ENCODE measurements at places on chromosomes 7 and 10.

DNA sequence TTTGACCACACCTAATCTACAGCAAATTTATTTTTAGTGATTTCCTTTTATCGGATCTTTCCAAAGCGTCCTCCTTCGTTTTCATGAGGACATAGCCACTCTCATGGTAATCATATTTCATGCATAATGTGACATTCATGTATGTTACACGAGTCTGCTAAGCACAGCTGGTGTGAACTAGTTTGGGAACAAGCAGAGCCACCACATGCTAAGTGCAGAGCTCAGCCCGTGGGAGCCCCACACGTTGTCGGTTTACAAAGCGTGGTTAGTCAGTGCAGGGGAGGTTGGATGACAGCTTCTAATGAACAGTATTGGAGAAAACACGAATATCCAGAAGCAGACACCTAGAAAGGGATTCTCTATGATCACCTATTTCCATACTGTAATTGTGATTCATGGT, 78.4 kb upstream of the GJD4 start:
- no peak for DNase-seq

DNA sequence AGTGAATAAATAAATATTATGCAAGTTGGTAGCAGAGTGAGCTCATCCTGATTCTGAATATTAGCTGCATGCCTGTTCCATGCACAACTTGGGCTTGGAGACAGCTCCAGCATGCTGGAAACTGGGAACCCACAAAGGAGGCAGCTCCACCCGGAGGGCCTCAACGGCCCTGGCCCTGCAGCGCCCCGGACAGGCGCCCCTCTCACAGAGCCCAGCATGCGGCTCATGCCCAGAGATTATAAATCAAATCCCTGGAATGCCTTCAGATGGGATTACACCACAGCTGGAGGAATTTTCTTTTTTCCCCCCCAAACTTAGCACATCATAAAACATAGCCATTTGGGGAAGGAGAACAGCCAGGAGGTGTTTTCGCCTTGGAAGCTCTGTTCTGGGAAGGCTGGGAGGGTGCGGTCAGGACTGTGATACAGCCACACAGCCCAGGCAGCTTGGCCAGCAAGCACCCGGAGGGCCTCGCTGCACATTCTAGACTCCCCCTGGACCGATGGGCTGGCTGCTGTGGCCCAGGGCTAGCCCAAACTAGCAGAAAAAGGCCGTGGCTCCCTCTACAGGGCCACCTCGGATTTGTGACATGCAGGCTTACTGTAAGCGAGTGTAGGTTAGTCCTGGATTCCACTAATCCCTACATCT, 102.4 kb downstream of the PTPN20 start:
- no peak for DNase-seq

DNA sequence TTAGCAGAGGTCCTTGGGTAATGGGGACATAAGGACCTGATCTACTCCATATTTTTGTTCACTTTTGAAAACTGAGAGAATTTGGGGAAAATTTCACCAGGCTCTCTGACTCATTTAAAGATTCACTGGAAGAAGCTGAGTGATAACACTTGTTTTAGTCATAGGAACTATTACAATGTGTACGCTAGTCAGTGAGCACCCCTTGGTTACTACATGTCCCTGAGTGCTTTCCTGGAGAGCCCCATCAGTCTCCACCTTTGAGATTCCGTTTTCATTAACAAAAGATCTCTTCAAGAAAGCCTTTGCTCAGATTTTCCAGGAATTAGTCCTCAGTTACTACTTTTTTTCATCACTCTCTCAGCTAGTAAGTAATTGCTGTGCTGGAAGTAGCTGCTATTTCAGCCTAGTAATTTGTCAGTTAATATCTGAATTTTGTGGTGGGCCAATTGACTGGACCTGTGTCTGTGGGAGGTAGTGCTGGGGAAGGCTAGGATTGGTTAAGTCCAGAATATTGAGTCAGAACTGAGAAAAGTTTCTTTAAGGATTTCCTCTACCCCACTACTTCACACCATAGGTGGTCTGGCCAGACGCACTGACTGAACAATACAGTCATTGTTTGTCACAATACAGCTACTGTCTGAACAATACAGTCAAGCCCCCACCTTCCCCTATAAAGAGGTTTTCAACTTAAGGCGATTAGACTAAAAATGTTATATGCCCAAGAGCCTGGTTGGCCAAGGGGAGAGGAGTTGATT, 235.0 kb downstream of the CCDC7 start:
- DNase-seq, result no peak

DNA sequence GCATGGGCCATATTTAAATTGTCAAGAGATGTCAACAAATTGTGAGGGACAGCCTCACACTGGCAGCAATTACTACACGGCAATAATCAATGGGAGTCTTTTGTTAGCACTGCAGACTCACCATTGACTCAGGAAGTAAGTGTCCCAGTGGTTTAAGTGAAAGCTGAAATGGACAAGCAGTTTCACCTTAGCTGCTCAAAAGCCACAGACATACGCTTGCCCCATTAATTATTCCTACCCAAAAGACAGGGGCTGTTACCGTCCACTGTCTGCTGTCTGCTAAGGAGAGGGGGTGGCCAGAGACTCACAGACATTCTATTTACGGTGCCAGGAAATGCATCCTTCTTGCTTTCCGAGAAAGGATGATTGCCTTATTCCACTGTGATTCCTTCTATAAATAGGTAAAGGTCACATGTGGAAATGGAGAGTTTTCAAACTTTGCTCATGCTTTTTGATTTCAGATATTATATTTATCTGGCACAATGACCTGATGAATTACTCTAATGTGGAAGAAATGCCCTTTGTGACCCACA, 309.7 kb upstream of the NFE2L3 start:
- no peak for DNase-seq

DNA sequence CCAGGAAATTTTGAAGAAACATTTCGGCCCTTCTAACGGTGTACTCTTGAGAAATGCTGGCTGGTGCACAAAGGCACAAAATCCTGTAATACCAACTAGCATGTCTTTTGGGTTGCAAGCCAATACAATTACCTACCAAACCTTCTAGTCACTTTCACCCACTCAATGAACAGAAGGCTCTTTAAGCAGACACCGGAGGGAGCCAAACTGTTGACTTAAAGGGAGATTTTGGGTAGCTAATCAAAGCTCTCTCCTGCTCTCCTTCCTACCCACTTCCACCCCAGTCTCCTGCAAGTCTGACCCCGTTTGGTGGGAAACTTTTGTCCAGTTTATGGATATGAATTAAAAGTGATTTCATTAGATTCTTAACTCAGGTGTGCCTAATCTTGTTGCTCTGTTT, 24.0 kb downstream of the GRM3 start:
- no peak for DNase-seq

DNA sequence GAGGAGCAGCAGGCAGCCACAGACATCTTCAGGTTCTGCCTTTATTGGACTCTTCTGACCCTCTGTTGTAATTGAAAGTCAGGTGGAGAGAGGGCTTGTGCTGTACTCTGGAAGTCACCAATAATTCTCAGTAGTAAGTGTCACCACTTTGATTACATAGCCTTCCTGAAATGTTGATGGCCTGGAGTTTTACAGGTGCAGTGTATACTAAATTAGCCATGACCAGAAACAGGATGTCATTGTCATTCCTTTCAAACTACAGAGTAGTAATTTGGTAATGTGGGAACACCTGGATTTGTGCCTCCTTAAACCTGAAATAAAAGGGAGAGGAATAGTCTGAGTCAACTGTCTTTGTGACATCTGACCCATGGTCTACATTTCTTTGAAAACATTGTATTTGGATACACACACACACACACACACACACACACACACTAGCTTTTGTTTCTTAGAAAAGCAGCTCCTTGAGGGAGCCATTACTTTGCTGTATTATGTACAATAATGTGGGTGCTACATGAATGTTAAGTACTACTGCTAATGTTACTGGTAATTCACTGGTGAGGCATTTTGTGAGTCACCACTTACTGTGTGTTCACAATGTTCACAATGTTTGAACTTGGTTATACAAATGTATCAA, 19.6 kb downstream of the ARL4A start:
- DNase-seq, result no peak

GRCh38 chr10:126734967-126735366, 64.5 kb upstream of the C10orf90 start:
- no peak for DNase-seq

GRCh38 chr10:71270301-71271220, 48.5 kb upstream of the SLC29A3 start:
- peak; percentile 68 for DNase-seq

DNA sequence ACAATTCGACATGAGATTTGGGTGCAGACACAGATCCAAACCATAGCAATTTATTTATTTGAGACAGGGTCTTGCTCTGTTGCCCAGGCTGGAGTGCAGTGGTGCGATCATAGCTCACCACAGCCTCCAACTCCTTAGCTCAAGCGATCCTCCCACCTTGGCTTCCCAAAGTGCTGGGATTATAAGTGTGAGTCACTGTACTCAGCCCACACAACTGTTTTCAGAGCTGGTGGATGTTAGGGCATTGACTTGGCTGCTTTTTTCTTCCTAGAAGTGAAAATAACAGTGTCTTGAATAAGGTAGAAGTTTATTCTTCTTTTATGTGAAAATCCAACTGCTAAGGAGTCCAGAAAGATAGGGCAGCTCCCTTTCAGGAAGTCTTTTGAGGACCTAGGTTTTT, 132.1 kb downstream of the CCDC3 start:
- DNase-seq, result no peak

GRCh38 chr7:81128011-81128410, 209.2 kb upstream of the SEMA3C start:
- DNase-seq, result no peak

- no peak for DNase-seq
These were observed 95.9 kb upstream of the HDAC9 start for GRCh38 chr7:18399436-18400235.

DNA sequence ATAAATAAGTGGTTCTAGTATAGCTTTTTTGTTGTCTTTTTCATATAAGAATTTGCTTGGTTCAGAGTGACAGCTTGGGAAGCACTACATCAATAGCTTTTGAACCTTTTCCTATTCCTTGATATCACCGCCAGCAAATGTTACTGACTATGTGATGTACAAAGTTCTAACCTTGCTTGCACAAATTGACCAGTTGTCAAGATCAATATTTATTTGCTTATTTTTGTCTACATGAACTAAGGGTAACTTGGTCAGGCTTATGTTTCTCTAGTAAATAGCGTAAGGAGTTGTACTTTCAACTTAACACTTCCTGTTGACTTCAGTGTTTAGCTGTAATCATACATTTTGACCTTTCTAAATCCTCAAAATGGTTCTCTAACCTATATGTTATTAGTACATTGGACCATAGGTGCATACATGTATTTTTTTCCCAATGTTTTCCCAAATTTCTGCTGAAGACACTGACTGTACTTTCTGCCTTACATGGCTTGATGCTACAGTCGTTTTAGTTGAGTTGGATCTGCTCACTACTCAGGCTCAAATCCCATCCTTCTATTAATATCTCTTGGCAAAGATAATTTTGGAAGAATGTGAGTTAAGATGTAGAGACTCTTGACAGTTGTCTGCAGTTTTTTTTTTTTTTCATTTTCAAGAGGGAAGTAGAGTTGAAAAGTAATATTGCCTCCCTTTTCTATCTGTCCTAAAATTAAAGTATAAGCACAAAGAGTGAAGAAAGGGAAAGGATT, 239.1 kb upstream of the KAT6B start:
- DNase-seq, result no peak
